CD4-positive, CD25-positive, alpha-beta regulatory T cell (primary cell): ENCODE measurements at places on chromosomes 3 and 15.

- DNase-seq, result peak; percentile 60
Observed at GRCh38 chr15:78195735-78196201, 38.6 kb downstream of the ACSBG1 start.

DNA sequence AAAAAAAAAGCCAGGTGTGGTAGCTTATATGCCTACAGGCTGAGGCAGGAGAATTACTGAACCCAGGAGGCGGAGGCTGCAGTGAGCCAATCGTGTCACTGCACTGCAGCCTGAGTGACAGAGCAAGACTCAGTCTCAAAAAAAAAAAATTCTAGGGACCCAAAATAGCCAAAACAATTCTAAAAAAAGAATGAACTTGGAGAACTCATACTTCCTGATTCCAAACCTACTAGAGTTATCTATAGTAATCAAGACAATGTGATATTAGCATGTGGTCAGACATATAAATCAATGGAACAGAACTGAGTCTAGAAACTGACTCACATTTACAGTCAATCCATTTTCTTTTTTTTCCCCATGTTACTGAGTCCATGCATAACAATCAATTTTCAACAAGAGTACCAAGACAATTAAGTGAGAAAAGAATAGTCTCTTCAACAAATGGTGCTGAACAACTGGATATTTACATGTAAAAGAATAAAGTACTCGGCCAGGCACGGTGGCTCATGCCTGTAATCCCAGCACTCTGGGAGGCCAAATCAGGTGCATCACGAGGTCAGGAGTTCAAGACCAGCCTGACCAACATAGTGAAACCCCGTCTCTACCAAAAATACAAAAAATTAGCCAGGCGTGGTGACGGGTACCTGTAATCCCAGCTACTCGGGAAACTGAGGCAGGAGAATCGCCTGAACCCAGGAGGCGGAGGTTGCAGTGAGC is 11.9 kb downstream of the PRKAR2A start:
- no peak for DNase-seq

DNA sequence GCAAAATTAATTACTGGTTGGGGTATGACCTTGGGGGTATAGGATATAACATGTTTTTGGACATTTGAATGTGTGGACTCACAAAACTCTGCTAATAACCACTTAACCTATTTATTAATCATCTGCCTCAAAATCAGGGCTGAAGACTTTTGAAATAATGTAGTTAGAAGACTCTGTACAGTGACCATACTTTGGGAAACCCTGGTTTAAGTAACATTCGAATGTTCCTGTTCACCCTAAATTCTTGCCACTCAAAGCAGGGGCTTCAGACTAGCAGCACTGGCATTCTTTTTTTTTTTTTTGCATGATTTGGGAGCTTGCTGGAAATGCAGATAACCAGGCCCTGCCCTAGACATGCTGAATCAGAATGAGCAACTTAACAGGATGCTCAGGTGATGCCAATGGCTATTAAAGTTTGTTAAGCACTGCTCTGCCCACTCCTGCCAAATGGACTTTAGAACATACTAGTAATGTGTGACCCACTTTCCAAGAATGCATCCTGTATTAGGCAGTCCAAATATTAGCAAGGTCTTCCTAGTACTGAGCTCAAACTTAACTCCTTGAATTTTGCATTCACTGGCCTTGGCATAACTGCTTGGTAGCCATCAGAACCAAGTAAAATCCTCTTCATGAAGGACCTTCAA is 12.7 kb upstream of the ST3GAL6 start:
- DNase-seq, result no peak

DNA sequence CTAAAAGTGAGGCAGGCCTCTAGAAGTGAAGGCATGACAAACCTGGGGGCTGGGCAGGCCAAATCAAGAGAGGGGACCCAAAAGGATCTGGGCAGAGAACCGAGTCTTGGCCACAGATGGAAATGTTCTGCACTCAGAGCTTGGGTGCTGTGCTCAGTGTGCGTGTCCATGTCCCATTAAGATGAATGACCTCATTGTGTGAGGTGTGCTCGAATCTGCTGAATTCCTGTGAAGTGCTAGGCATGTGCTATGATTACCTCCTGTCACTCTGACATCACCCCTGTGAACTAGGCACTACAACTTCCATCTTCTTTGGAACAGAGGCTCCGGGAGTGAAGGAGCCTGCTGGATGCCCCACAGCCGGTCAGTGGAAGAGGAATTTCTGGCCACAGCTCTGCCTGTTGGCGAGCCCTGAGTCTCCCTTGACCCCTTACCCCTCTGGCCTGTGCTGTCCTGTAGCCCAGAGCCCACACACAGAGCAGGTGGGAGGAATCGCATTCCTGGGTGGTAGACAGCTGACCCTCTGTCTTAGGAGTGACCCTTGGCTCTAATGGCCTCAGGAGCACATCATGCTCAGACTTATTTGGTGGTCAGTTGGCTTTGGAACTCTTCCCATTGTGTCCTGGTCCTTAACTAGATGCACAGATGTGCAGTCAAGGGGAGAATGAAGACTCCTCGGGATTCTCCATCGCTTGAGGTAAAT is 67.6 kb upstream of the CTDSPL start:
- DNase-seq, result no peak

DNA sequence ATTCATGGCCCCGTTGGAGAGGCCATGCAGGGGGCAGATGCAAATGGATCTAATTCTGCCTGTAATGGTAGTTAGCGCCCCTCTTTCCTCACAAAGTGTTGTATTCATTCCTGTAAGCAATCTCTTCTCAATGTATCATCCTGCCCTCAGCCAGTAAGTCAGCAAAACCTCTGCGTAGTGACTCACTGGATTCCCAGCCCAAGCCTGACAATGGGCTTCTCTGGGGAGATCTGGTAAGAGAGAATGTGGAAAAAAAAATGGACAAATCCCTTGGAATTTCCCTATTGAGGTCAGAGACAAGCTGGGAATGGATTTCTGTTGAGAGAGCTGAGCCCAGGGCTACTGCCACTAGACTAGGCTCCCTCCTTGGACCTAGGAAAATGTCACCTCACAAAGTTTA is 25.4 kb downstream of the ADPGK start:
- DNase-seq, result no peak

DNA sequence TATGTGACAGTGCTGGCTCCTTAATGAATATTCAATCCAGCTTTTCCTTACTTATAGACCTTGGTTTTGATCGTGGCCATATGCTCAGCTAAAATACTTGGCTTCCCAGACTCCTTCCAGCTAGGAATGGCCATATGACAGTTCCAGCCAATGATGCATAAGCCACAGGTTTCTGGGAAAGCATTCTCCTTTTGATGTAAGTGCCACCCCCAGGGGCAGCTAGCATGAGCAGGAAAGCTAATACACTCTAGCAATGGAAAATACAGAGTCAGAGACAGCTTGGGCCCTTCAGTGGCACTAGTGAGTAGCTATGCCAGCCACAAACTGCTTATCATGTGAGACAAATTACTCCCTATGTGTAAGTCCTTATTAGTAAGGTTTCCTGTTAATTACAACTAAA is 26.7 kb downstream of the TBC1D2B start:
- DNase-seq, result no peak

DNA sequence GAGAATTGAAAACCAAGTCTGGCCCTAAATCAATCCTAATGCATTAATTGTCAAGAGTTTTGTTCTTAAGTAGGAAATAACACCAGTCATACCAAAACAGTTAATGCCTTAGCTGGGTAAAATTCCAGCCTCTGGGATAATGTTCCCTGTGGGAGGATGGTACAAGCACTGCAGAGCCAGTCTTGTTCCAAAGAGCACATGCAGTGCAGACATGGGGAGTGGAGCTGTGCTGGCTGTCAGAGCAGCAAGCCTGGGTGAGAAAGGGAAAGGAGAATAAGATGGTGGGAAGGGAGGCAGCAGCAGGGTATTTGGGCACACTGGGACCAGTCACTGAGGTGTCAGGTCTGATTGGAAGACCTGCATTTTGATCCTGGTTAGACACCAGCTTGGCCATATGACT is 12.1 kb downstream of the ALAS1 start:
- DNase-seq, result no peak

- no peak for DNase-seq
Observed at GRCh38 chr3:175199961-175200360, 340.8 kb downstream of the NAALADL2 start.

GRCh38 chr3:176663387-176663786 is 533.9 kb downstream of the TBL1XR1 start:
- DNase-seq, result no peak

DNA sequence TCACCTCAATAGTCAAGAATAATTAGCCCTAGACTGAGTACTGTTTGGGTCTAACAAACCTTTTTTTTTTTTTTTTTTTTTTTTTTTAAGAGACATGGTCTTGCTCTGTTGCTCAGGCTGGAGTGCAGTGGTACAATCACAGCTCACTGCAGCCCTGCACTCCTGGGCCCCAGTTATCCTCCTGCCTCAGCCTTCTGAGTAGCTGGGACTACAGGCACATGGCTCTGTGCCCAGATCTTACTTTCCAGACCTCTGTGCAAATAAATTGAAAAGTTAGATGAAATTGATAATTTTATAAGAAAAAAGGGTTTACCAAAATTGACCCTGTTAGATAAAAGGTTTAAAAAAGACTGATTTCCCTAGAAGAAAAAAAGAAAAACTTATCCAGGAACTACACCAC is 79.0 kb downstream of the NR2E3 start:
- DNase-seq, result no peak

DNA sequence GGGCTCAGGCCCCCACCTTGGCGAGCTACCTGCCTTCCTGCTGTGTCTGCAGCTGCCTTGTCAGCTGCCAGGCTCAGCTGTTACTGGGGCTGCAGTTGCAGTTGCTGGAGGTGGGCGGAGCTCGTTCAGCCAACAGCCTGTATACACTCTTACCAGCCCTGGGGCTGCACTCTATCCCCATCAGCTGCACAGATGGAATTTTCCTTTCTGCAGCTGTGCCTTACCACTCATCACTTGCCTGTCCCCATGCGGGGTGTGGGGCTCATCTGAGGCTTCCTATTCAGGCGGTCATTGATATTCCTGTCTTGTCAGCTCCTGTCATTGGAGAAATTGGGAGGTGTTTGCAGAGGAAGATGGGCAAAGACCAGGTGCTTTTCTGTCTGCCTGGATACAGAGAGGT is 9.1 kb upstream of the SYN2 start:
- DNase-seq, result no peak

- no peak for DNase-seq
Observed at GRCh38 chr15:75682181-75683135, 30.2 kb downstream of the CSPG4 start.

GRCh38 chr3:15345066-15345607 is 12.8 kb upstream of the SH3BP5 start:
- DNase-seq, result no peak

- DNase-seq, result peak; percentile 43
Observed at GRCh38 chr3:128784232-128784631, 58.2 kb downstream of the RAB7A start.

DNA sequence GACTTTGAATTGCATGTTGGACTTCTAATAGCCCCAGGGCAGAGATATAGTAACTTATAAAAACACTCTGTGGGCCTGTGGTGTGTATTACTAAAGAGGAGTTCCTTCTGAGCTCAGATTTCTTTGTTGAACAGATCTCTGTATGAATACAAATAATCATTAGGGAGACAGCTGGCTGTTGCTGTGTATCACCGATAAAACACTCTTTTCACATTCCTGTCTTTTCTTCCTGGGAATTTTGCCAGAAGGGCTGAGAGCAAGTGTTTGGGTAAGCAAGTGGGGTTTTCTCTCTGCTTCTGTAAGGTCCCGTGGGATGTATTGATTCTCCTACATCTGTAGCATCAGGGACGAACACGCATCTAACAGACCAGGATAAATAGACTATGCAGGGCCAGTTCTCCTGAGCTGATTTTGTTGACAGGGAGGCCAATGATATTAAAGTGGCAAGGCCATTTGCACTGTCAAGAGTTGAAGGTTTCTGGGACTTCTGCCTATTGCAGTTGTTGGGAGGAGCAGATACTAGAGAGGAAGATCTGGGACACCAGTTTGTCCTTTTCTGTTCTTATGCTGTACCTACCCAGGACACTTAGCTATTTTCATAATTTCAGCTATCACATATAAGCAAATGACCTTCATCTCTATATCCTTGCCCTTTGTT is 225.9 kb upstream of the CD96 start:
- DNase-seq, result no peak

GRCh38 chr15:91561371-91562100 is 292.0 kb upstream of the SLCO3A1 start:
- DNase-seq, result no peak

DNA sequence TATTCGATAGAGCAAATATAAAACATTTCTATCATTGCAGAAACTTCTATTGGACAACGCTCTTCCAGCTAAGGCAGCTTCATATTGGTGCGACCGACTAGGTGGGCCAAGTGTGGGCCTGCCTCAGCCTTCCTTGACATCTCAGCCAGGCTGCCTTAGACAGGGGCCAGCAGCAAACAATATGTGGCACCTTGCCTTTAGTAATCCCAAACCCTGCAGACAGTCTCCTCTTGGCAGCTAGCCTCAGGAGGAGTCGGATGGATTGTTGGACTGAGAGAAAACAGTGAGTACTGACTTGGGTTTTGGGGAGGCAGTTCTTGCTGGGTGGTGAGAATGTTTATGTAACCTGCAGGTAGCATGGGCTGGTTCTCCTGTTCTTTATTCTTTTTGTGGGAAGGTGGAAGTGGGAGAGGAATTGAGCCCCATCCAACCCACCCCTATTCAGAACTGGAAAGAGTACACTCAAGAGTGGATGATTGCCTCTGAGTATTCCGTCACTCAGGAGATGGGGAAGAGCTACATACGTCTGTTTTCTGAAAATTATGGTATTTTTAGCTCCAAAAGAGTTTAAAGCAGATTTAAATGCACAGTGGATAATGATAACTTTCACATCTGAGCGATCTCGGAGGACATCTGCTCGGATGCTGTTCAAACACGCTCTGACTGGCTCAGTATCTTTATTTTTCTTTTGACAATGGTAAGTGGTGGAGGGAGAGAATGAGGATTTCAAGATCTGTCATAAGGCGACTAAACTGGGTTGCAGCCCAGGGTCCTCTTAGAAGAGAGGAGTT is 47.2 kb downstream of the GPD1L start:
- DNase-seq, result no peak

- peak; percentile 67 for DNase-seq
Observed at GRCh38 chr3:48662753-48663488, at the start of gene CELSR3. TSS of gene CELSR3 (minus strand) at chr3:48662886. CDS start at chr3:48662634, 252 bp downstream.

GRCh38 chr3:122727294-122727693 is 46.7 kb downstream of the PARP14 start:
- no peak for DNase-seq

DNA sequence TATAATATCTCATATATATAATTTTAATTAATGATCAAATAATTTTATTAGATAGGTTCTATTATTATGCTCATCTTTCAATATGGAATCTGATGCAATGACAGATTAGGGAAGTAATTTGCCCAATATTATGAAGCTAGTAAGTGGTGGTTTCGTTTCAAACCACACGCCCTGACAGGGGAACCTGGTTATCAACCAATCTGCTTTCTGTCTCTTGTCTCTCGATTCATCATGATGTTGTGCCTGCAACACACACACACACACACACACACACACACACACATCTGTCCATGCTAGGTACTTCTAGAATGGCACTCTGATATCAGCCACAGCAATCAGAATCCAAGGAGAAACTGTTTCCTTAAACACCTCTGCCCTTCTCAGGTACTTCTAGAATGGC is 128.4 kb downstream of the ZBBX start:
- DNase-seq, result no peak
